ENCODE measurements at places on chromosomes 6 and 20.

- no peak for DNase-seq
Observed at GRCh38 chr20:51767867-51768758, at the start of gene ATP9A. Gene ATP9A (minus strand): TSS chr20:51768390. CDS start chr20:51768369, 21 bp downstream.

DNA sequence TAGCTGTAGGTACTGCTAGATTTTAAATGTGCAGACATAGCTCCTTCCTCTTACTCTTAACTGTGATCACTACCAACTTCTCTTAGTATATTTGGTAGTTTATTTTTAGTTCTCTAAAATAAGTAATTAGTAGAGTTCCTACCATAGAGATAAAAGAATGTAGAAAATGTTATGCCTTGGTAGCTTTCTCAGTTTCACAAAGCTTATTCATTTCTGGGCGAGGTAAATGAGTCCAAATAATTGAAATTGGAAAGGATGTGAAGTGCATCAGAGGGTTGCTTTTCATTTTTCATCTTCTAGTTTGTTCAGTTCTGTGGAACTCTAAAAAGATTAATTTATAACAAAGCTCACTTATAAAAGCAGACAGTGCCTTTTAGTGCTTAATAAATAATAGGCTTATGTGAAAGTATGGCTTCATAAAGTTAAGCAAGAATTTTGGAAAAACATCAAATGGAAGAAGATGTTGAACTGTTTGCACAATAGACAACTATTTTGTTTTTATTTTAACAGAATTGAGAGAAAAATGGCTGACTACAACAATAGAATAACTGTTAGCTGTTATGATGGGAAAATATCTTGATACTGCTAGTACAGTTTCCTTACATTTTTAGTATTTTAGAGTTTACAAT is 303.7 kb downstream of the UTRN start:
- no peak for DNase-seq

DNA sequence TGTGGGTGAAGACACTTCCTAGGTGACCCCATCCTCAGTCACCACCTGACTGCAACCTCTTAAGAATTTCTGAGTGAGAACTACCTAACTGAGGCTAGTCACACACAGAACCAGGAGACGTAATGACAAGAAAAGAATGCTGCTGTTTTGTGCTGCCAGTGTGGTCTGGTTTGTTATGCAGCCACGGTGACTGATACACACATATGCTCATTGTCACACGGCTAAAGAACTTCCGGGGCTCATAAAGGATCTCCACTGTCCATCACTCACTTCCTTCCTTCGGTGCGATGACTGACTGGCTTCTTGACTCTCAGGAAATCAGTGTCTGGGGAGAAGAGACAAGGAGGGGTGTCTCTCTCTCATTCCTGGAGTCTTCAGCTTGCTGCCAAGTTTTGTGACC is 88.0 kb downstream of the SLC24A3 start:
- DNase-seq = no peak

GRCh38 chr6:53250176-53251032 is 98.3 kb downstream of the ELOVL5 start:
- DNase-seq = no peak

GRCh38 chr6:139219746-139220145 is 72.1 kb downstream of the TXLNB start:
- no peak for DNase-seq

Data from cortex of kidney (tissue), 1 donor.